A549 treated with DMSO at 1 μM for 4 hours (cell line): ENCODE measurements at places on chromosomes 1 and 21. TPM values are rescaled to one million over a fixed set of nuclear protein-coding genes. Genes with fewer than 3 reads are reported as not detected.

Gene ANGPTL1
- total RNA-seq = not detected in 5 replicates

Gene CD5L
- not detected in 5 replicates for total RNA-seq

Gene KRTAP11-1
- not detected in 5 replicates for total RNA-seq

Gene OLFML3
- total RNA-seq = 4.1 to 5.2 TPM (median 4.2 TPM) in 5 replicates

Gene ARHGEF10L
- 5.7 to 7.8 TPM (median 6.8 TPM) in 5 replicates for total RNA-seq

Gene DENND2C
- 0.28 to 0.72 TPM (median 0.41 TPM) in 5 replicates for total RNA-seq

Gene FAM72B
- total RNA-seq = 6.1 to 9.0 TPM (median 7.2 TPM) in 5 replicates
